GM18507 (cell line): ENCODE measurements at places on chromosomes 7 and 10.

GRCh38 chr10:80168162-80168511 lies 35.6 kb downstream of the PLAC9 start:
- no peak for DNase-seq

DNA sequence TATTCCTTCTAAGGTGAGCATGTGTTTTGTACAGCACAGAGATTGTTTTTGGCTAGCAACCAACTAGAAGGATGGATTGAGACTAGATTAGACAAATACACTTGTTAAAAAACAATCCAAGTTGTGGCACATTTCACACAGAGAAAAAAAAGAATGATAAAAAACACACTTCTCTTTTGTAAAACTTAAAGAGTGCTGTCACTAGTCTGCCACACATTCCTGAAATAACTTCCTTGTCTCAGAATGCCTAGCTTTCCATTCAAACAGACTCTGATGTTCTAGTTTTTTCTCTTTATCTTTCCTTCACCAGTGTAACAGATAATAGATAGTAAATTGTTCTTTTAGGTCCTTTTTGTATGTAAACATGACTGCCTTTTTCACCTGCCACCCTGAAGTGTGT lies 11.4 kb downstream of the DLD start:
- DNase-seq: no peak

- DNase-seq: no peak
Observed at GRCh38 chr10:45253183-45253914, 62.1 kb downstream of the OR13A1 start.

GRCh38 chr10:60031664-60032063 lies 125.3 kb upstream of the CCDC6 start:
- no peak for DNase-seq

GRCh38 chr7:149188637-149189259 lies 6.6 kb upstream of the ZNF282 start:
- DNase-seq: no peak

DNA sequence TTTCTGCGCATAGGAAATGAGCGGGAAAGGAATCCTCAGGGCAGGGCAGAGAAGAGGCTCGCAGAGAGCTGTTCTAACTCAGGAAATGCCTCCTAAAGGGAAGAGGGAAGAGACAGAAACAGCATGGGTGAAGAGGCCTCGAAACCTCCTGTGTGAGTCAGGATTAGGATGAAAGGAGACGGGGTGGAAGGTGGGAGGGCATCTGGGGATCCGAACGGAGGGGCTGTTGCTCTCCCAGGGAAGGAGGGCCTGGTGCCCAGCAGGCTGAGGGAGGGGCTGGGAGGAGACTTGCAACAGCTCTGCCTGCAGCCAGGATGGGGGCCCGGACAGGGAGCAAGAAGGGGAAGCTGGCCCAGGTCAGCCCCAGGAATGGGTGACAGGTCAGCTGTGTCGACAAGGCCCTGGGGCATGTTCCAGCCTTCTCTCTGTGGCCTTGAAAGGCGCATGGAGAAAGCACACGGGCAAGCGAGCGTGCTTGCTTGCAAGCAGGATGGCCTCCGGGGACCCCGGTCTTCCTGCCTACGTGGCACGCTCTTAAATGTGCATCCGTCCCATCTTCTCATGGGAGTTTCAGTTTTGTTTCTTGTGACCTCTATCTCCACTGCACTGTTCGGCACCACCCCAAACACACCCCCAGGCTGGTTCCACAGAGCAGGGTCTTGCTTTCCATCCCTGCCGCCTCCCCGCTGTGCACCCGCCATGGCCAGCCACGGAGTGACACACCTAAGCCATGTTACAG lies 63.5 kb downstream of the HIPK2 start:
- DNase-seq: peak; percentile 68

DNA sequence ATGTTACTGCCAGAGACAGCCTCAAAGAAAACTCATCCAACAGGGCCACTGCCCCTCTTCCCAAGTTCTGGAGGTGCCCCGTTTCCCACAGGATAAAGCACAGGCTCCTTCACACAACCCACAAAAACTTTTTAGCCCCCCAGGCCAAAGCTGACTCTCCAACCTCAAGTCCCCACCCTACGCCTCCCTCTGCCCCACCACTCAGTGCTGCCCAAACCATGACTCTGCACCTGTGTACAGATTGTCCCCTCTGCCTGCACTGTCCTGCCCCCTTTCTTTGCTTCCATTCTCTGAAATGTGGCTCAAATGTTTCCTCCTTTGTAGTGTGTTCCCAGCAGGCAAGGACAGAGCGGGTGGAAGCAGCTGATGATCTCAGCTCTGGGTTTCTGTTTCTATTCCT lies 284.0 kb downstream of the GRID1 start:
- DNase-seq: no peak

DNA sequence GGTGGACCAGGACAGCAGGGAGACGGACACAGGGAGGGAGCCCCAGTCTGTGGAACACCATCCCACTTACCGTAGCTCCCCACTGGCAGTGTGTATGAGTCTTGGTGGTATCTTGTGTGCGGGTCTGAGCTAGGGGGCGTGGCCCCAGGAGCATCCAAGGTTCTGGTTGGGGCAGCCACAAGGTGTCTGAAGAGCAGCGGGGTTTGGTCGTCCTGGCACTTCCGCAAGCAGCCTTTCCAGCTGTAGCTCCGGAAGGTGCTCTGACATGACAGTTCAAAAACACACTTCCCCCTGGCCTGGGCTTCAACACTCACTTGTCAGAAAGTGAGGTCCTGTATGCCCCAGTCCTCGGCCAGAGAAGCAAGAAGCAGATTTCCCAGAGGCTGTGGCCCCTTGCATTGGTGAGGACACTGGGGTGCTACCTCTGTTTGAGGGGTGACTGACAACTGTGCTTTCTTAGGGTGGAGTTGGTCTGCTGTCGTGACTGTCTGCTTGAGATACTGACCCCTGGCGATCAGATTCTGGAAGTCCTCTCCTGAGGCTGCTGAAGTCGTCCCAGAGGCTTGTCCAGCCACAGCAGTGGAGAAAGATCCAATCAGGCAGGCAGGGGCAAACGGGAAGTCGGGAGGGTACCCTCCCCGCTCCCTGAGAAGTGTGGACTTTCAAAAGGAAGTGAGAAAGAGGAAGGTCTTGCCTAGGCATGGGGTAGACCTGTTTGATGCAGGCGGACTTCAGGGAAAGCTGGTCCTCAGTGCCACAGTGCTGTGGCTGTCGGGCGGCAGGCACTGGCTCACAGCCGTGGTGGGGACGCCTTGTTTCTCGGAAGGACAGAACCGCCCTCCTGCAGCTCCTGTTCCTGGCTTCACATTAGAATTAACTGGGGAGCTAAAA lies 51.4 kb upstream of the PFKFB3 start:
- DNase-seq: no peak

GRCh38 chr10:27683226-27683625 lies 62.4 kb downstream of the MKX start:
- DNase-seq: no peak

DNA sequence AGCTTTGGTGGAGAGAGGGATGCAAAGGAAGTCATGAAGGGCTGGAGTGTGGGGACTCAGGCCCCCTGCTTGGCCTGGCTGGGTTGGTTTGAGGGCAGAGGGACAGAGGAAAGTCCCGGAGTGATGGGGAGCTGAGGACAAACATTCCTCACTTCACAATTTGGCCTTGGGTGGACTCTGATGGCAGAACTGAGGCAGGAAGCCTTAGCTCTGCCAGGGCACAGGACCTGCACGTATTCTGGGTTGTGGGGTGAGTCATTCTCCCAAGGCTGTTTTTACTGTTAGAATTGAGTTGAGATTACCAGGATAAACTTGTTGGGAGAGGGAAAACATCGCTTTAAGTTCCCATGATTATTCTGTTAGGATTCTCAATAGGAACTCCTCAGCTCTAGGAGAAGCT lies 2.6 kb downstream of the GOLGA7B start:
- DNase-seq: no peak

GRCh38 chr7:134639683-134640279 lies 6.9 kb upstream of the BPGM start:
- no peak for DNase-seq

DNA sequence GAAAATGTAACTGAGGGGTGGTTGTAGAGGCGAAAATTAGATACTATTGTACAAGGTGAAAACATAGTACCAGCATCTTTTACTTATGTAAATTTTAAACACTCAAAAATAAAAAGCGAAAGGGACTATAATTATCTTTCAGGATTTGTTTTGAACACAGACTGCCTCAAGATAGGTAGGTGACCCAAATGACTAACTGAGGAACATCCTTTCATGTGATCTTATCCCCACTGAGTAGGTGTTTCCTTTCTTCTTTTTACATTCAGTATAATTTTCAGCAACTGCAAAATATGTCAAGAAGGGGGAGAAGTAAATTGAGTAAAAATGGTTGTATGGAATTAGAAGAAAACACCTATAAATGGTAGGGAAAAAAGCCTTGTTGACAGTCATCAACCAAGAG lies 236.7 kb downstream of the PHF14 start:
- no peak for DNase-seq

GRCh38 chr10:129914153-129914855 lies 49.8 kb downstream of the EBF3 start:
- no peak for DNase-seq

- DNase-seq: no peak
Observed at GRCh38 chr10:67575532-67575931, 120.5 kb downstream of the CTNNA3 start.

DNA sequence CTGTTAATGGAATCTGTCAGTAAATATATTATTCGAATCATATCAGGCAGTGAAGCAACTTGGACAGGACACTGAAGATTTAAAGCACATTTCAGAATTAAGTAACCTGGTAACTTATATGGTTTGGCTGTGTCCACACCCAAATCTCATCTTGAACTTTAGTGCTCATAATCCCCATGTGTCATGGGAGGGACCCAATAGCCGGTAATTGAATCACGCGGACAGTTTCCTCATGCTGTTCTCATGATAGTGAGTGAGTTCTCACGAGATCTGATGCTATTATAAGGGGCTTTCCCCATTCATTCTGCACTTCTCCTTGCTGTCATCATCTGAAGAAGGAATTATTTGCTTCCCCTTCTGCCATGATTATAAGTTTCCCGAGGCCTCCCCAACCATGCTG lies 83.2 kb upstream of the COL1A2 start:
- DNase-seq: no peak
